Cortex of kidney (tissue), 1 donor: ENCODE measurements at places on chromosomes 13 and 19.

DNA sequence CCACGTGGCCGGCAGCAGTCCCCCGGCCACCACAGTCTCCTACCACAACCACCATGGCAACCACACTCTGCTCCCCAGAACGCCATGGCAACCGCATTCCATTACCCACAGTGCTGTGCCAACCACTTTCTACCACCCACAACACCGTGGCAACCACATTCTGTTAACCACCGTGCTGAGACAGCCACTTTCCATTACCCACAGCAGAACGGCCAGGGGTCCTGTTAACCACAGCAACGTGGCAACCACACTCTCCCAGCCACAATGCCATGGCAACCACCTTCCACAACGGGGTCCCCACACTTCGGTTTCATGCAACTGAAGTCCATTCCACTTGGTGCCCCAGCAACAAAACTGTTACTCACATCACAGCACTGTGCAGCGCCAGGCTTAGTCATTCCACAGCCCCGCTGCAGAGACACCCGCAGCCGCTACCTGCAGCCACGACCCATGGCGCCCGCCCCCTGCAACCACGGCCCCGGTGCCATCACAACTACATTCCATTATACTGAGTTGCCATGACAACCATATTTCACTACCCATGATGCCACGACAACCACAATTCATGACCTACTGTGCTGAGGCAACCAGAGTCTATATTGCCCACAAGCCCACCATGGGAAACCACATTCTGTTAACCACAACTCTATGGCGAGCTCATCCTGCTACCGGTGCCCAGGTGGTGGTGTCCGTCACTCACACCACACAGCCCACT lies 10.0 kb downstream of the DPF1 start:
- DNase-seq, result no peak

GRCh38 chr19:2806736-2807378 lies 12.8 kb upstream of the ZNF554 start:
- DNase-seq, result no peak

- no peak for DNase-seq
Measured at GRCh38 chr19:31253526-31254179, 95.6 kb downstream of the TSHZ3 start.

DNA sequence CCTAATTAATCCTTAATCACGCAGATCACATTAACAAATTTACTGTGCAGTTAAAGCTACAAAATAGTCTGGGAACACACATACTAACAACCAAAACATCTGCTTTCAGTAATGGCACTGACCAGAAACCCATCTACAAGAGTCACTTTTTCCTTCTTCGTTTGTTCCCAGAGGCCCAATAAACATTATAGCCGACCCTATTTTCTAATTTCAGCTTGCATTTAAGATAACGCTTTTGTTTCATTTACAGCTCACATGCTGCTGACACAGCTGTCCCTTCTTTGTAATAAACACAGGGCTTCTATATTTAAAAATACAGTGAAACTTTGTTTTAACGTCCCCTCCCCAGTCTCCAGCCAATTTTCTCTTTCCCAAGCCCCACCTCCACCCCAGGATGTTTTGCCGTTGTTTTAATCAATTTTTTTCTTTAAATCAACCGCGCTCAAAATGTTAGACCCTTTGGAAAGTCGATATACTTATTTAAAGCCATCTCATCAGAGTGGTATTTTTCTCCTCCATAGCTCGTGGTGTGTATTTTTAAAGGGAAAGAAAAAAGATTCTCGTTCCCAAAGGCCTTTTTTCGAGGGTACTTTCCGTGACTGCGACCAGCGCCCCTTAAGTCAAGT lies 1.7 kb upstream of the WBP4 start:
- DNase-seq, result no peak

GRCh38 chr13:111215081-111216047 lies 100.3 kb downstream of the ARHGEF7 start:
- DNase-seq, result no peak

- no peak for DNase-seq
Measured at GRCh38 chr19:55820037-55820436, 11.8 kb downstream of the NLRP11 start.

GRCh38 chr19:56096665-56097064 lies 24.4 kb downstream of the ZNF787 start:
- DNase-seq, result no peak

DNA sequence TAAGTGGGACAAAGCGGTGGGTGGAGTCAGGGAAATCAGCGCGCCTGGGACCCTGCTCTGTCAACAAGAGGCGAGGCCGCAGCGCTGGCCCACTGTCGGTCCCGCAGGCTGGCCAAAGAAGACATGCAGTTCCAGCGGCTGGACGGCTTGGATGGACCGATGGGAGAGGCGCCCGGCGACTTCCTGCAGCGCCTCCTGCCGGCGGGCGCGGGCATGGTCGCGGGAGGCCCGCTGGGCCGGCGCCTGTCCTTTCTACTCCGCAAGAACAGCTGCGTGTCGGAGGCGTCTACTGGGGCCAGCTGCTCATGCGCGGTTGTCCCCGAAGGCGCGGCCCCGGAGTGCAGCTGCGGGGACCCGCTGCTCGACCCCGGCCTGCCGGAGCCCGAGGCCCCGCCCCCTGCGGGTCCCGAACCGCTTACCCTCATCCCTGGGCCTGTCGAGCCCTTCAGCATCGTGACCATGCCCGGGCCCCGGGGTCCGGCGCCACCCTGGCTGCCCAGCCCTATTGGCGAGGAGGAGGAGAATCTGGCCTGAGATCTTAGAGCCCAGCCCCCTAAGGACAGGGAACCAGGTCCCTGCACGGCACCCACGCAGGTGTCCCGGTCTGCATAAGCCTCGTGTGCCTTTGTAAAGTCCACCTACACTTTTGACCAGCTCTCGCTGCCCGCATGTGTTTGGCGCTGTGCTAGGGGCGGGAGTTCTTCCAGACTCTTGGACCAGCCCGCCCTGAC lies 6.1 kb downstream of the BEST2 start:
- no peak for DNase-seq

GRCh38 chr13:69202996-69203395 lies 904.6 kb upstream of the ATXN8OS start:
- no peak for DNase-seq

DNA sequence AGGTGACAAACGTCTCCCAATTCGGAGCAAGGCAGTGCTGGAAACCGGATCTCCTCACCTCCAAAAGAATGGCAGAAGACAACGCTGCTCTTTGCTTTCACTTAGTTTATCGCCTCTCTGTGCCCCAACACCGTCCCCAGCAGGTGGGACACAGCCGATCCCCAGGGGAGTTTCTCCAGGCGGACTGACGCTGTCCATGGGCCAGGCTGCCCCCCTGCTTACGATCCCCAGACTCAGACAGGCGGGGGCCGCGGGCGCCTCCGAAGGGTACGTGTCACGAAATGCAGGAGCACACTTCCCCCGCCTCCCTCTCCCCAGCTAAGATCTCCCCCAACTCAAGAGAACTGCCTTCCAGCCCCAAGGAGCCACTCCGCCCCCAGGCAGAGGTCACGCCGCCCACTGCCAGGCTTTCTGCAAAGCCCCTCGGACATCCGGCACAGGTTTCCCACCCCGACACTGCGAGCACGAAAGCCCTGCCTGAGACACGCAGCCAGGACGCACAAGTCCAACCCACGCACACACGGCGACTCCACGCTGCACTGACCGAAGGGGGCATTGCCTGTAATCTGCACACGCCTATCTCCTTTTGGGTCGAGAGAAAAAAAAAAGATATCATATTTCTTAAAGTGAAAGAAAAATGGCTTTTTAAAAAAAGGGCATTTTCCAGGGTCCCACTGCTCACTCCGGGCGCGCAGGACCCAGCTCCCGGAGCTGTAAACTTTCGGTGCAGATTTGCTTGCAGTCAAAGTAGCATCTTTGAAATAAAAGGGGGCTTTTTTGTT lies 2.0 kb downstream of the SPRY2 start:
- no peak for DNase-seq

- DNase-seq, result no peak
Measured at GRCh38 chr13:72890546-72890945, 108.6 kb downstream of the PIBF1 start.

DNA sequence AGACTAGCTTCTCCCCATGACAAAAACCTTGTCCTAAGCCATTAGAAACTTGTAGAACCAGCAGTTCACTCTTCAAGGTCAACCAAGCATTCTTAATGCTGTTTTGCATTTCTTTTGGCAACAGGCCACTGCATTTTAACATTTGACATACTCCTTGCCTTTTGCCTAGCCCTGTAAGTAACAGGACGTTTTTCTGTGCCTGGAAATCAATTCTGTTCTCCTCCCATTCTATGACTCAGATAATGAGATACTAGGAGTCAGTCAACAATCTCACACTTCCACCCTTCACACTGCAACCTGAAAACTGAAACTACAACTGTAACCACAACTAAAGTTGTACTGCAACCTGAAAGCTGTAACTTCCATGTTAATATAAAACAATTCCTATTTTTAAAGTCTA lies 268.7 kb downstream of the MZT1 start:
- DNase-seq, result no peak

DNA sequence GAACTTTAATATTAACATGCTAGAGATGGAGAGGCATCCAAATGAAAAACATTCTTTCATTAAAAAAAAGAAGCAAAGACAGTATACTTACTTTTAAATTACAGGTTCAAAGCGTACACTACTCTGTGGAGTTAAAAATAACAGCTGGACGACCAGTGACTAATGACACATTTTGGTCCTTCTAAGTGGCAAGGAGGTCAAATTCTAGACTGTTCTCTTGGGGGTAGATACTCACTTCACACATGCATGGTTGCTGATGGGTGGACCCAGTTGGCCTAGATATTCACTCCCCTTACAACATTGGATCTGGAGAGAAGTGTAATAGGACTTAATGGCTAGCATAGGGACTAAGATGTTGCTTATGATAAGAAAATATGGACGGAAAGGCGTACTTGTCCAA lies 302.2 kb downstream of the DNAJC15 start:
- DNase-seq, result no peak

DNA sequence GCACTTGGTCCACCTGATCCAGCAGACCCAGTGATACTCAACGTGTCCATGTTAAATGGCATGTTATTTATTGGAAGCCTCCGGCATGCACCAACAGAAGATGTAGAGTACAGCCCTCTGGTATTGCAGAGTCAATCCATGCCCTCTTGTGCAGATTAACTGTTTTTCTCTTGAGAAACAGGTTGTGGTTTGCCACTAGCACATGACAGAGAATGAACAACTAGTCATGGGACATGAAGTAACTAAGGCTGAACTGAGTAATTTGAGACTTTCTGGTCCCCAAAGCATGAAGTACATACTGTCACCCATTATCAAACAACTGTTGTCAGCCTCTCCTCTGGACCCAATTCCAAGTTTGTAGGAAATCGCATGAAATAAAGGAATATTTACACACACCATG lies 3.2 kb downstream of the ZNF562 start:
- DNase-seq, result no peak

- DNase-seq, result no peak
Measured at GRCh38 chr13:74986609-74987008, 495.4 kb downstream of the TBC1D4 start.

DNA sequence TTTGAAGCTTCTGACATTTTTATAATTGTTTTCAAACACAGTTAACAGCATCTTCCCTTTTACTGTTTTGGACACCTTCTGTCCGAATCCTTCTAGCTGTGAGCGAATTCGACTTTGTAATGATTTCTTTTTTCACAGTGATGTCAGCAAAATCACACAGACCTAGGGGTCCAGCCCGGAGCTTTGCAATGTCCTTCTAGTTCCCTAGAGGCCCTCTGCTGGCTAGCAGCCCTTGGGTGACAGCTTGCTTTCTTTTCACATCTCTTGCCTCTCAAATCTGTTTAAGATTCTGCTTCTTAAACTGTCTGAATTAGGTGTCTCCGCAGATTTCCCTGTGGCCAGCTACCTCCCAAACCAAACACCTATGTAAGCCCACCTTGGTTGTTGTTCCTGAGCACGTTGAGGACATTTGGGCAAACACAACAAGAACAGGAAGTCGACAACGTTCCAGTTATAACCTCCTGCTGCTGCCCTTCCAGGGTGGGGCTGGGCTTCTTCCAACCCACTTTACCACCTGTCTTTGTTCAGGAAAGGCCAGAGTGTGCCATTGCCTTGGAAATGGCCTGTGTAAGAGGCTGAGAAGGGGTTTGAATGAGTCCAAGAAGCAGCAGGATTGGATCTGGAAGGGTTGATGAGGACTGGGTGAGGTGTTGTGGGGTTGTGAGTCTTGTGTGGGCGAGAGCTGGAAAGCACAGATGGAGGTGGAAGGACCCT lies 123.1 kb downstream of the ATP8A2 start:
- DNase-seq, result no peak

DNA sequence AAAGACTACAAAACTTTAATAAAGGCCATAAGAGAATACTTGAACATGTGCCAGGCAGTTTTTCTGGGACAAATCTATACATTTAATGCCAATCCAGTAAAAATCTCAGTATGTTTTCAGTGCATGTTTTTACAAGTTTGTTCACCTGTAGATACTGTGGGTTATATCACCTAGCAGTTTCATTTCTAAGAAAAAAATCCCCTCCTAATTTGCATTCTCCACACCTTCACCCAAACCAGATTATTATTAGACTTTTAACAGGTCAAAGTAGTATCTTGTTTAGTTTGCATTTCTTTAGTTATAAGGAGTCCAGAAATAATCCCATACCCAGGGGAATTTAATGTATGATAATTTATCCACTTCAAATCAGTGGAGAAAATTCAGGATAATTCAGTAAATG lies 17.0 kb upstream of the LPAR6 start:
- DNase-seq, result no peak

DNA sequence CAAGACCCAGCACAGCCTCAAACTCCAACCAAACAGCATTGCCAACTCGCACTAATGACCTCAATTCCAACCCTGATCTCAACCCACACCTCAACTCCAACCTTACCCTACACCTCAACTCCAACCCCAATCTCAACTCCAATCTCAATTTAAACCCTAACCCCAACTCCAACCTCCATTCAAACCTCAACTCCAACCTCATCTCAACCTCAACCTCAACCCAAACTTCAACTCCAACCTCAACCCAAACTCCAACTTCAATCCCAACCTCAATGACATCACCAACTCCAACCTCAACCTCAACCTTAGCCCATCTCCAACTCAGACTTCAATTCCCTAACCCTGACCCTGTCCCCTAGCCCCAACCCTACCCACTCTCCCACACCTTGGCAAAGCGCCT lies 58.4 kb downstream of the UNC13A start:
- no peak for DNase-seq

- DNase-seq, result no peak
Measured at GRCh38 chr13:79492313-79492798, 11.4 kb downstream of the NDFIP2 start.

- no peak for DNase-seq
Measured at GRCh38 chr13:42137856-42138537, 89.5 kb downstream of the DGKH start.
